ENCODE measurements at places on chromosomes 6 and 20.

DNA sequence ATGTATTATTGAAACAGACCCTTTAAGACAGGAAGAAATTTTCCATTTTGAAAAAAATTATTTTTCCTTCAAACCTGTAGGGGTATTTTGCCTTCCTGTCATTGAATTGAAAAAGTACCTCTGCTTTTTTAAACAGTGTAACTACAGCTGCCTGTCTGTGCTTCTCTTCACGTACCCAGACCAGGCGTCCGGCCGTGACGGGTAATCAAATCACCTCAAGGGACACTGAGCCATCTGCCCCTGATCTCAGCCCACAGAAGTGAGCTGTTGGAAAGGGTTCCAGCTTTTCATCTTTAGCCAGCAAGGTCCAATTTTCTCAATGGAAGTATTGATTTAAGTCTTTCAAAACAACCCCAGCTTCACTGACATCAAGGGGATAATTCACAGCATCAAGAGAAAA is 58.0 kb downstream of the SLC35D3 start:
- DNase-seq = no peak

DNA sequence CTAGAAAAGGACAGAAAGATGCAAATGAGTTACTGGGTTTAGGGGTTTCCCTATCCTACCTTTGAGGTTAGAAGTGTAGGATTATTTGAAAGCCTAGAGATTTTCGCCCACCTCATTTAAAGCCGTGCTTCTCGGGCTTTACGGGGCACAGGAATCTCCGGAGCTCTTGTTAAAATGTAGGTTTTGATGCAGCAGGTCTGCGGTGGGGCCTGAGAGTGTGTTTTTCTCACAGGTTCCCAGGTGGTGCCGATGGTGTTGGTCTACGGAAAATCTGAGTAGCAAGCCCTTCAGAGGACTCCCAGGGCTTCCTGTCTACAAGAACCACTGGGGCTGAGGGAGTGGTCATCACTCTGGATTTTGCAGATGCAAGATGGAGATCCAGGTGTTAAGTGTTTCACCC is 47.5 kb downstream of the TRAM2 start:
- no peak for DNase-seq

GRCh38 chr6:163260111-163260895 is 154.2 kb upstream of the QKI start:
- no peak for DNase-seq

- no peak for DNase-seq
Observed at GRCh38 chr6:4870821-4871494, 94.8 kb downstream of the CDYL start.

DNA sequence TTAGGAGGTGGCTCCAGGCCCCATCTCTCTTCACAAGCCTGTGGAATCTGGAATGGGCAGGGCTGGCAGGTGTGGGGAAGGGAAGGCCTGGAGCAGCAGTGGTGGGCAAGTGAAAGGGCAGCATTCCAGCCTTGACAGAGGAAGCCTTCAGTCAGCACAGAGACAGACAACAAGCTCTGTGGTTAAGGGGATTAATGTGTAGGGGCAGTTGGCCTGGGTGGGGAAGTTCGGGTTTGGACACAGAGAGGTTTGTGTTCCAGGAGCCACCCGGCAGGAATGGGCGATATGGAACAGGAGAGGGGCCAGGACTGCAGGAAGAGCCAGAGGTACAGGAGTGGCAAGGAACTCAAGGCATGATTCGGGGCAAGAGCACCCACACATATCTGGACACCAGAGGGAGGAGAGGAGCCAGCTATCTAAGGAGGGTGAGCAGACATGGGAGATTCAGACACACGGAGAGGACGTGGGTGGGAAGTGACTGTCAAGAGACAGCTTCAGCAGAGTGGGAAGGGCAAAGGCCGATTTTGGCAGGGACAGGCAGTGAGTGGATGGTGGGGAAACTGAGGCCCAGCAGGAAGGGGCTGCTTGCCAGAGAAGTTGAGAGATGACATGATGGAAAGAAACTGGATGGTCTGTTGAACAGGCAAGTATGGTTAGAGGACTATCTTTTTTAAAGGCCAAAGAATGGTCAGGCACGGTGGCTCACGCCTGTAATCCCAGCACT is 2.5 kb upstream of the SLC44A4 start:
- no peak for DNase-seq

DNA sequence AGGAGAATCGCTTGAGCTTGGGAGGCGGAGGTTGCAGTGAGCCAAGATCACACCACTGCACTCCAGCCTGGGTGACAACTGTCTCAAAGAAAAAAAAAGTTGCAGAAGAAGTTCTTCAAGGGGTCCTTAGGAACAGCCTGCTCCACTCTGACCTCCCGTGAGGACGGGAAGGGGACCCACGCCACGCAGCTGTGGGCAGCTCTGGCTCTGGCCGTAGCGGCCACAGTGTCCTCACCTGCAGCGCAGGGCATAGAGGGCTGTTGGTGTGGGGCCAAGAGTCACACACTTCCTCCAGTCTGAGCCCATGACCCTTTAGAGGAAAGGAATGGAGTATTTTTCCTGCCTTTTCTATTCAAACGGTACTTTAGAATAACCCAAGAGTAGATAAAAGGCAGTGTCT is 5.4 kb downstream of the NTSR1 start:
- DNase-seq = no peak

DNA sequence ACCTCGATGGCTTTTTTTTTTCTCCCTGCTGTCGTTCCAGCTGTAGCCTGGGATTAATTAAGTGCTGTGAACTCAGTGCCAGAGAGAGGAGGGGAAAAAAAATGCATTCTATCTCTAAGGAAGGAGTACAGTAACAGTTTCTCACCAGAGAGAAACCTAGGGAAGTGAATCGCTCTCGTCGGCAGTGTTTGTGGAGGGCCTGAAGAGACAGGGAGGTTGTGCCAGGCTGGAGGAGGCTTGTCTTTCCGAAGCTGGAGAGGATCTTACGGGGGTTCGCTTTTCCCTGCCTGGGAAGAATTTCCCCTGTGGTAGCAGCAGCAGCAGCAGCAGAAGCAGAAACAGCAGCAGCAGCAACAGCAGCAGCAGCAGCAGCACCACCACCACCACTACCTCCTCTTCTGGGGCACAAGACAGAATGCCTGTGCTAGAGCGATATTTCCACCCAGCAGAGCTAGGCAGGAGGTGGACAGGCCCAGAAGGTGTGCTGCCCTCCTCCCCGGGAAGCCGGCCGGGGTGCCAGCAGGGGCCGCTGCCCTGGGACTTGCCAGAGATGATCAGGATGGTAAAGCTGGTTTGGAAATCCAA is 186.5 kb downstream of the PDE7B start:
- DNase-seq = no peak

All from stimulated activated CD8-positive, alpha-beta memory T cell treated with anti-CD3 and anti-CD28 coated beads, Interleukin-2, amount 100 ng/mL, for 48 hours (primary cell).